Activated CD4-positive, CD25-positive, alpha-beta regulatory T cell (primary cell): ENCODE measurements at places on chromosomes 13 and 19.

- no peak for DNase-seq
Observed at GRCh38 chr13:104737713-104738112, 1671.5 kb upstream of the SLC10A2 start.

DNA sequence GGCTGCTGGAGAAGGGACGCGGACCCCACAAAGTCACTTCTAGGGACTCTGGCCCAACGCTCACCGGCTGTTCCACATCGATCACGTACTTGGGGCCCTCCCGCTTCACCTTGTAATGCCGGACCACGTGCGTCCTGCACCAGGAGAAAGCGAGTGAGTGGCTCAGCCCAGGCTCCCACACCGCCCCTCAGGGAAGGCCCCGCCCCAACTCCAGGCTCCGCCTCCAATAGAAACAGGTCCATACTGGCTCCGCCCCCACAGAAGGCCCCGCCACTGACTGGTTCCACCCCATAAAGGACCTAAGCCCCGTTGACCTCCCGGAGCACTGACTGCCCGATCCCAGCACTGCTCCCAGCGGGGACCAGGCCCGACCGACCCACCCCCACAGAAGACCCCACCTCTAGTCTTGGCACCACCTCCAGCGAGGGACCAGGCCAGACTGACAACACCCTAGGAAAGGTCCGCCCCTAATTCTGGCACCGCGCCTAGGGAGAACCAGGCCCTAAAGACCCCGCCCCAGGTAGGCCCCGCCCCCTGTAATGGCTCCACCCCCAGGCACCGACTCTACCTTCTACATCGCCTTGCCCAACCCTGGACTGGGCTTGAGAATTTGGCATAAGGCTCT is 11.3 kb downstream of the STAP2 start:
- peak; percentile 30 for DNase-seq

GRCh38 chr19:10079031-10079453 is 7.1 kb upstream of the SHFL start:
- DNase-seq = no peak

GRCh38 chr13:107734891-107735625 is 480.3 kb downstream of the LIG4 start:
- DNase-seq = no peak

DNA sequence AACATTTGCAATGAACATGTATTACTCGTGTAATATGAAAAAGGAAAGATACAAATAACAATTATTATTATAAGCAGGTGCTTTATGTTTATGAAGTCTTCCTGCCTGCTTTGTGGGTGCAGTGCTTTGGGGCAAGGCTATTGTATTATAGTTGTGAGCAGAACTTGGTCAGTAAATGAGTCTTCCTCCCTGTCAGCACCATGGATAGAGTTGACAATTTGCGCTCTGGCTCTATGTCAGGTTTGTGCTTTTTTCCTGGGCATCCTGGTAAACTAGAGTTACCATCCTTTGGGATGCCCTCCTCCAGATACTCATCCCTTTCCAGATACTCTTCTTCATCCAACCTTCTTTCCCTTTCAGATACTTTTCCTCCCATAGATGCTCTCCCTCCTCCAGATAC is 19.6 kb downstream of the ERICH6B start:
- DNase-seq = no peak

GRCh38 chr19:23762884-23763711 is 4.4 kb upstream of the ZNF681 start:
- DNase-seq = peak; percentile 66

- no peak for DNase-seq
Observed at GRCh38 chr13:49481788-49482187, 14.0 kb upstream of the PHF11 start.

DNA sequence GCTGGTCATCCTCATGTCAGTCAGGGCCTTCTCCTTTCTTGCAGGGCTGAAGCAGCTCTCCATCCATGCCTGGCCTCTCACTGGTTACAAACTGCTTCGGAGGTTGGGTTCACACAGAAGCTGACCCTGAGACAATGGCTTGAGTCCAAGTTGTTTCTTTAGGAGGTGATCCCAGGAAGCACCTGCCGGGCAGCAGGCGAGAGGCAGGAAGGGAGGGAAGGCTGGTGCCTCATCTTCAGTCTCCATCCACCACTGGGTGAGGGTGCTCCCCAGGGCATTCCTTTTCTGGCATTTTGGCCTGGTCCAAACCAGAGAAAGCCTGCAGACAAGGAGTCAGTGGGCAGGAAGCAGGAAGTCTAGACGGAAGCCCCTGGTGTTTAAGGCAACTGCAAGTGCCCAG is 17.6 kb upstream of the SPATA13 start:
- DNase-seq = no peak

- DNase-seq = no peak
Observed at GRCh38 chr19:48506138-48506733, 5.4 kb downstream of the LMTK3 start.

DNA sequence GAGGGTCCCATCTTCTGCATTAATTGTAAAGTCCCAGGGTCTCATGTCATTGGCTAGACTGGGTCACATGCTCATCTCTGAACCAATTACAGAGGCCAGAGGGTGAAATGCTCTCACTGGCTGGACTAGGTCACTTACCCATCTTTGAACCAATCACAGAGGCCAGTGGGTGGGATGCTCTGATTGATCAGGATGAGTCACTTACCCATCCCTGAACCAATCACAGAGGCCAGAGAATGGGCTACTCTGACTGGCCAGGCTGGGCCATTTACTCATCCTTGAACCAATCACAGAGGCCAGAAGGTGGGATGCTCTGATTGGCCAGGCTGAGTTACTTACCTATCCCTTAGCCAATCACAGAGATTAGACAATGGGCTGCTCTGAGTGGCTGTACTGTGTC is 5.3 kb downstream of the MISP start:
- no peak for DNase-seq

DNA sequence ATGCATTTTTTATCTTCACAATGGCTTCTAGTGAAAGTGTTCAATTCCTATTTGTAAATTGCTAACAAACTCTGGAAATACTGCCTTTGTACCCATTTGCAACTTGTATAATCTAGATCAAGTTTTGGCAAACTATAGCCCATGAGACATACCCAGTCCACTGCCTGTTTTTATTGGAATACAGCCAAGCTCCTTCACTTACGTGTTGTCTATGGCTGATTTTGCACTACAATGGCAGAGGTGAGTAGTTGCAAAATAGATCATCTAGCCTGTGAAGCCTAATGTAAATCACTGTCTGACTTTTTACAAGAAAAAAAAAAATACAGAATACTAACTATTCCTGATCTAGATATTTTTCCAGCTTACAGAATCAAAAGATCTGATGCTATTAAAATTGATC is 37.1 kb downstream of the DZIP1 start:
- no peak for DNase-seq

DNA sequence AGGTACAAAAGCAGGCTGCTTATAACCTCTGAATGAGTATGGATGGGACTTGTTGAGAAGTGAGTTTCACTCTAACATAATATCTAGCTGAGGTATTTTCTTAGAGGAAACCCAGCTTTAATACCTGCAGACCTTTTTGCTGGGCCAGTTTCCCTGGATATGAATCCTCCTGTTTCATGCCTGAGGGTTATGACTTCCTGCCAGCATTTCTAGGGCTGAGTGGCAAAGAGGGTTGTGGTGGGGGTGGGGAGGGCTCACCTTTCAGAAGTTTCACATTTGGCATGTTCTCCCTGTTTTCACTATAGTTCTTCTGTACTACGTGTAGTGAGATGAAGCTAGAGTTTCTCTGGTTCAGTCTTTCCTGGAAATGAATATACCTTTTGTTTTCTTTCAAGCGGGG is 73.7 kb downstream of the LACC1 start:
- no peak for DNase-seq

- no peak for DNase-seq
Observed at GRCh38 chr13:29486551-29486950, 108.9 kb downstream of the SLC7A1 start.

DNA sequence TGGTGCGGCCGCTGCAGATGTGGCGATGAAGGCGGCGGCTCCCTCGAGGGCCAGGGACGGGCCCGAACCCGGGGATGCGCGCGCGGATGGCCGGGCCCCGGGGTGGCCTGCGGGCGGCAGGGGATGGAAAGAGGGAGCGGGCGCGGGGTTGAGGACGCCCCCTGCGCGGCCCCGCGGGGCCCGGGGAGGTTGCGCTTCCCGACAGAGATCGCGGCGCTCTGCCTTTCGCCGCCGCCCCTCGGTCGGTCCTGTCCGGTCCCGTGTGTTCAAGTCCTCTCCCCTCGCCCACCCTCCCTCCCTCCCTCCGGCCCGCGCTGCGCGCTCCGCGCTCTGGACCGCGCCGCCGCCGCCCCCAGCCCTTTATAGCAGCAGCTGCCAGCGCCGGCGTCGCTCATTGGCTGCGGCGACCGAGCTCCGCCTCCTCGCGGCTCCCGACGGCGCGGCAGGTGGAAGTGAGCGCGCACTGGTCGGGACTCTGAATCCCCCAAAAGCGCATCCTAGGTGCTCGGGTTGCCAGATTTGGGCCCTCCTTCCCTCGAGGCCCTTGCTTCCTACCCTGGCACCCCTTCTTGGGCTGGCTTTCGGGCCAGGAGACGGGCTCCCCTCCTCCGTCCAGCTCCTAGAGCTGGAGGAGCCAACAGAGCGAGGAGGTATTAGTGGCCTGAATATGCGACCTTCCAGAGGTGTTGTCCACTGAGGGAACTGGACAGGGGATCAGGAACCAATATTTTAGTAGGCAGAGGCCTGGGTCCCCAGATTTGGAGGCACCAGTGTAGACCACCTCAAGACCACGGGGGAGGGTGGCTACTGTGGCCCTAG is at the start of gene ELAVL3:
ELAVL3 (minus strand) TSS at position 332 of the 819 bp plus-strand sequence. CDS start 438 bp downstream, outside the sequence.
- no peak for DNase-seq

- no peak for DNase-seq
Observed at GRCh38 chr13:45700971-45701900, 884 bp upstream of the CBY2 start.

- DNase-seq = no peak
Observed at GRCh38 chr13:111539791-111540446, 219.5 kb downstream of the TEX29 start.

DNA sequence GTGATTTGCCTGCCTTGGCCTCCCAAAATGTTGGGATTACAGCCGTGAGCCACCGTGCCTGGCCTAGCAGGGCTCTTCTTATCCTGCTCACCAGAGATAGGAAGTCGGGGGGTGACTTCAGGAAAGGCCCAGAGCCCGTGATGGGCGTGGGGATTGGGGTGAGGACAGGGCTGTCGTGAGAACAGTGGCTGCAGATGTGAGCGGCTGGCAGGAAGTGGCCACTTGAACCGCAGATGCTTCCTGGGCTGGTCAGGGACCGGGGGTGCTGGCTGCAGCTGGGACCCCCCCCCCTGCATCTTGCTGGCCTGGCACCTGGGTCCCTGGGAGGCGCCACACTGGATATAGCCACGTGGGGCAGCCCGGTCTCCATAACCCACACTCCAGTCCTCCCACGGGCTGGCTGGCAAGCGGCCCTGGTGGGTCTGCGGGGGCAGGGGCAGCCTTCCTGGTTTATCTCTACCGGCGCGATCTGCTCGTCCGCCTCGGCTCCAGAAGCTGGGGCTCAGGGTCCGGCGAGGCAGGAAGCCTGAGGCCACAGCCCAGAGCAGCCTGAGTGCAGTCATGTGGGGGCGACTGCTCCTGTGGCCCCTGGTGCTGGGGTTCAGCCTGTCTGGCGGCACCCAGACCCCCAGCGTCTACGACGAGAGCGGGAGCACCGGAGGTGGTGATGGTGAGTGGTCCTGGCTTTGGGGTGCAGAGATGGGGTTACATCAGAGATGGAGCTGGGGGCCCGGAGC is at the start of gene F2RL3:
F2RL3 (plus strand) TSS at position 371 of the 737 bp plus-strand sequence; CDS start at position 562, 191 bp downstream.
- DNase-seq = no peak

DNA sequence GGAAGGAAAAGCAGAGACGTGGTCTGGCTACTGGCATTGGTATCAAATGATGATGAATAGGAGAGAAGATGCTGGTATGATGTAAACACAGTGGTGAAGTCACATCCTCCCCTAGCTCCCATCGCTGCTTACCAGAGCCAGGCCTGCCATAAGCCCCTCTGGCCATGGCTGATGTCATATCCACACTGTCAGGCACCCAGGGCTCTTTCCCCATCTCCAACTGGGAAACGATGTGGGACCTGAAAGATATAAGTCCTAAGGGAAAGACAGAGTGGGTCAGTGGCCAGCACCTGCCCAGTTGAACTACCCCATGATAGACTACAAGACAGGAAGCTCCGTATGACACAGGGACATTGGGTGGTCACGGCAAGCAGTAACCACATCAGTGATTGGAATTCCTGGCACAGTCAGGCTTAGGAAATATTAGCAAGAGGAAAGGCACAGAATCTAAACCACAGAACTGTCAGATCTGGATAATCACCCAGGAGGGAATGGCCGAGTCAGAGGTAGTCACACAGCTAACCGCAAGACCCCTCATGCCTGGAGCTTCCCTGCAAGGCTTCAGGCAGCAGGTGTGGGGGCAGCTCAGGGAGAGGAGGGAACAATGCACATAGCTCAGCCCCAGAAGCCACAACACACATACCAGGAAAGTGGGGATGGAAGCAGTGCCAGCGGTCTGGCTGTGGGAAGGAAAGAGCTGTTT is 3.8 kb downstream of the ZNF792 start:
- DNase-seq = no peak

- DNase-seq = no peak
Observed at GRCh38 chr19:7554990-7555864, 19.7 kb downstream of the PNPLA6 start.

- no peak for DNase-seq
Observed at GRCh38 chr13:45200701-45201232, at the start of gene KCTD4. Gene KCTD4 (minus strand): TSS chr13:45201045. CDS start chr13:45194567, 6,478 bp downstream.

DNA sequence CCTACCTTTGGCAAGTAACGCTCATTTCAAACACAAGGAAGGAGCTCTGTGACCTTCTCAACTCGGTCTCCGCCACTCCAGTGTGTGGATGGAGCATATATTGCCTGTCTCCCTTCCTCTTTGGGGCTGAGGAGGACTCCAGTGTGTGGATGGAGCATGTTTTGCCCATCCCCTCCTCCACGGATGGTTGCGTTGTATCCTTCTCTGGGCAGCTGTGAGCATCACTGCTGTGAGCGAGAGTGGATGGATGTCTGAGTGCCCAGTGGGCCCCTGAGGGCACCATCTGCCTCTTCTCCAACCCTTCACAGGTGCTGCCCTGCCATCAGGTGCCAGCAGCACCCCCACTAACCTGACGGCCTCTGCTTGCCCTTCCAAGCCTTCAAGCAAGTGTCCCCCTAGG is 186.2 kb downstream of the TEX29 start:
- DNase-seq = no peak

DNA sequence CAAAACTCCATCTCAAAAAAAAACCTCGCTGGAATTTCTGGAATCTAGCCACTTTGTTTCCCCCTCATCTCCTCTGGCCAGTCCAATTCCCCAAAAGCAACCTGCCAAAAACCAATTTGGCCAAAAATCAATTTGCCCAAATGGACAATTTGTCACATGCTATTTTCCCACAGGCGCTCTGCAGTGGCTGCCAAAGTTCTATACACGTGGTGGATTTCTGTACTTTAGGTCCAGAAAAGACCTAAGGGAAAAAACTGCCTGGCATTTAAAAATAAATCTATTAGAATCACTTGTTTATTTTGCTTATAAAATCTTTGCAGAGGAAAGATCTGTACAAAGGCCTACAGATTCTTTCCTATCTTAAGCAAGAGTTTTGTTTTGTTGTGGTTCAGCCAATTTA is 79.4 kb downstream of the MAP4K1 start:
- no peak for DNase-seq
